ENCODE measurements at places on chromosomes 6 and 20. TPM values are rescaled to one million over a fixed set of nuclear protein-coding genes. Genes with fewer than 3 reads are reported as not detected.

Gene SSTR4
- not detected for total RNA-seq

Gene CEP43
- total RNA-seq = 21.9 TPM

Gene BHLHE23
- total RNA-seq = not detected

Gene GABRR2
- 0.14 TPM for total RNA-seq

Measured in nasal cavity respiratory epithelium epithelial cell of viscerocranial mucosa (primary cell).